ENCODE measurements at places on chromosomes 11 and 22.

GRCh38 chr11:85759915-85760314 is 51.0 kb downstream of the SYTL2 start:
- no peak for DNase-seq

- DNase-seq = peak; percentile 61
Observed at GRCh38 chr11:61023086-61023965, 51.8 kb downstream of the CD6 start.

GRCh38 chr11:33272338-33273107 is 15.3 kb downstream of the HIPK3 start:
- DNase-seq = no peak

- DNase-seq = no peak
Observed at GRCh38 chr11:128610721-128611617, 23.6 kb upstream of the ETS1 start.

- DNase-seq = no peak
Observed at GRCh38 chr11:62547691-62548281, 1.2 kb upstream of the AHNAK start.

DNA sequence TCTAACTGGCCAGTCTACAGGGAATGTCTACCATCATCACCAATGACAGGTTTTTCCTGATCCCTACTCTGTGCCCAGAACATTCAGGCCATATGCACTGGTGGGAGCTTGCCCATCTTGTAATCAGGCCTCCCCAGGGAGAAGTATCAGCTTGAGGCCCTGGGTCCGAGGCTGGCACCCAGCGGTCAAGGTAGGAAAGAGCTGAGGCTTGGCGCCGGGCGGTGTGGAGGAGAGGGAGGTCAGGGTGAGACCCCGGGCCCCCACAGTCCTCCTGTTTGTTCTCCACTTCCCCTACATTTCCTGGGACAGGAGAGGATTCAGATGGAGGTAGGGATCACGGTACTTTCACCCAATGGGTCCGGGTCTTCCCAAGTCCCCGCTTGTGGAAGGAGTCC is 15.5 kb downstream of the TSKU start:
- DNase-seq = no peak

- DNase-seq = no peak
Observed at GRCh38 chr11:62139526-62140303, 15.9 kb downstream of the INCENP start.

- no peak for DNase-seq
Observed at GRCh38 chr11:117188620-117189081, 10.1 kb downstream of the SIDT2 start.

DNA sequence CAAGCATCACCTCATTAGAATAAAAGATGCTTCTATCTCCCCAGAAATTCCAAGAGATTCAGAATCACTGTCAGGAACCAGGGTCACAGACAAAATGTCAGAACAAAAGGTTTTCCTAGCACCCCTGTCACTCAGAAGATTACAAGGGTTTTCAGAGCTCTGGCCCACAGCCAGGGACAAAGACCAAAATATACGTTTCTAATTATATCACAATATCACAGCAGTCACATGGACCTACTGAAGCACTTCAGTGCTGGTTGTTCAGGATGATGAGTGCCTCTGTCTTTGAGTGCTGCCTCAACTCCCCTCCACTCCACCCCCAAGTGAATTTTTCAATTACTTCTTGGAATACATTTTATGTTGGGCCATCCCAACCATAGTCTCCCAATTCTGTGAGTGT is 21.9 kb upstream of the RTL6 start:
- DNase-seq = peak; percentile 81

DNA sequence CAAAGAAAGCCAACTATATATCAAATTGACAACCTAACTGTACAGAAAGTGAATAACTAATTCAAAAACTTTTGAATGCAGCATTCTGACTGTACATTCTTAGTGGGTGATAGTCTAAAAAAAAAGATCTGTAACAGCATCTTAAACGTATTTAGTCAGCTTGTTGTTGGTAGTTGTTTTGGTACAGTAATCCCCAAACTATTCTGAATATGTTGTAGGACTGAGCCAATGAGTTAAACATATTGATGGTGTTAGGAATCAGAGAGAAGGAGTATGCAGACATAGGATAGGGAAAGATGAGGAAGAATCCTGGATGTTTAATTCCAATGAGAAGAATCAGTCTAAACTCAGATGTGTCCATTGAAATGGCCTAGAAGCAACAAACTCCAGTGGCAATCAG is 41.9 kb upstream of the KIRREL3 start:
- no peak for DNase-seq

DNA sequence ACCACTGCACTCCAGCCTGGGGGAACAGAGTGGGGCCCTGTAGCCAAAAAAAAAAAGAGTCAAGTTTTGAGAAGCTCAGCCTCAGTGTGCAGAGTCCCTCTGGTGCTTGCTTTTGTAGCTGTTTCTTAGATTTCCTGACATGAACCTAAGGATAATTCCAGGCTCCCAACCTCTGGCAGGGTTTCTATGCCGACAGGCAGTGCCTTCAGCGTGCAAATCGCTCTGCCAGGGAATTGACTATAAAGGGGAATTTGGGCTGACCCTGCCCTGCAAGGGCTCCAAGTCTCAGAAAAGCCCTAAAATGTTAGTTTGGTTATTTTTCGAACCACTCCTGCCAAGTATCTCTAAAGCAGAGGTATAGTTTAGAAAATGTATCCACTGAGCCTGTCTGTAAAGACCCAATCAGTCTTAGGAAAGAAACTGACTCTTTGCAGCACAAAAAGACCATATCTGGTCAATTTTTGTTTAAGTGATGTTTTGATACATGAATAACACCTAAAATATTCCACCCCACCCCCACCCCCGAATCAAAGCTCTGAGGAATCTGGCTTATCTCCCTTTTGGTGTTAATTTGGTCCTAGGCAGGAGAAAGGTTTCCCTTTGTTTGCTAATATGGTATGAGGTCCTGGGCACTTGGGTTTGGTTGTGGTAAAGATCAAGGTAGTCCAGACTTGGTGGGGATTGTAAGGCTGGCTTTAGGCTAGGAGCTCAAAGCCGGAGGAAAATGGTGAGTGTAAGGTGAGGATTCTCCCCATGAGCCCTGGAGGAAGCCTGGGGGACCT is 49.7 kb downstream of the ANO1 start:
- no peak for DNase-seq

GRCh38 chr22:37242395-37242918 is 1.6 kb downstream of the RAC2 start:
- no peak for DNase-seq

DNA sequence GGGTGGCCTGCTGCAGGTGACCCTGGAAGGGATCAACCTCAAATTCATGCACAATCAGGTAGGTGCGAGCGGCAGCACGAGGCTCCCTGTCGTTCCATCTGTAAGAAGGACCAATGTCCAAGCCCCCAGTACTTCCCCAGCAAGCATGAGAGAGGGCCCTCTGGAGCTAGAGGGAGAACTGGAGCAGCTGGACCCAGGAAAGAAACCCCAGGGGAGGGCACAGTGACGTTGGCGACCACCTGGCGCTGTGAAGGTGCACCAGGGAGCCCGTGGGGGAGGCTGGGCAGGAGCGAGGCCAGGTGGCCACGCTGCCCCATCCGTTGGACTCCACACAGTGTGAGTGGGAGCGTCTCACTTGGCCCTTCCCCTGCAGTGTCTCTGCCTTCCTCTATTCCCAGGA is 28.0 kb downstream of the MYBPC3 start:
- no peak for DNase-seq

DNA sequence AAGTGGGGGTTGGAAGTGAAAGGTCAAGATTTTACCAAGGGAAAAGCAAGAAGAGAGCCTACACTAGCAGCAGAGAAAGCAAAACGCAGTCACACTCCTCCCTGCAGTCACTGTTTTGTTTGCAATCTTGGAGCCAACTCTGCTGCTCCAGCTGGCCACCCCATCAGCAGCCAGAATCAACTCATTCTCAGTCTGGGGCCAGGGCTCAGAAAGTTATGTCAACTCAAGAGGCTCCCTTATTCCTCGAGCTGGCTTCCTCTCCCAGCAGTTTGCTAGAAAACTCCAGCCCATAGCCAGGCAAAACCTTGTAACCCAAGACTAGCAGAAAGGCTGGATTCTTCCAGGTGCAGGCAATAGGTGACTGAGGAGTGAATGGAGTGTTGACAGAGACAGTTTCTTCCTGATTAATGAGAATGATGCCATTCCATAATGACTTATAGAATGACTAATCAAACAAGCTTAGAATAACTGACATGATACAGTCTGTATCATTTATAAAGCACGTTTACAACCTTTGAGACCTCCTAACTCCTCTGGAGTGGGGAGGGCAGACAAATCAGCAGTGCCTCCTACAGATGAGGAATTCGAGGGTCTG is 53.4 kb downstream of the P4HA3 start:
- DNase-seq = peak; percentile 32

GRCh38 chr22:38144025-38144405 is 33.5 kb upstream of the BAIAP2L2 start:
- peak; percentile 4 for DNase-seq

GRCh38 chr22:17910561-17911311 is 113.6 kb downstream of the MICAL3 start:
- no peak for DNase-seq

DNA sequence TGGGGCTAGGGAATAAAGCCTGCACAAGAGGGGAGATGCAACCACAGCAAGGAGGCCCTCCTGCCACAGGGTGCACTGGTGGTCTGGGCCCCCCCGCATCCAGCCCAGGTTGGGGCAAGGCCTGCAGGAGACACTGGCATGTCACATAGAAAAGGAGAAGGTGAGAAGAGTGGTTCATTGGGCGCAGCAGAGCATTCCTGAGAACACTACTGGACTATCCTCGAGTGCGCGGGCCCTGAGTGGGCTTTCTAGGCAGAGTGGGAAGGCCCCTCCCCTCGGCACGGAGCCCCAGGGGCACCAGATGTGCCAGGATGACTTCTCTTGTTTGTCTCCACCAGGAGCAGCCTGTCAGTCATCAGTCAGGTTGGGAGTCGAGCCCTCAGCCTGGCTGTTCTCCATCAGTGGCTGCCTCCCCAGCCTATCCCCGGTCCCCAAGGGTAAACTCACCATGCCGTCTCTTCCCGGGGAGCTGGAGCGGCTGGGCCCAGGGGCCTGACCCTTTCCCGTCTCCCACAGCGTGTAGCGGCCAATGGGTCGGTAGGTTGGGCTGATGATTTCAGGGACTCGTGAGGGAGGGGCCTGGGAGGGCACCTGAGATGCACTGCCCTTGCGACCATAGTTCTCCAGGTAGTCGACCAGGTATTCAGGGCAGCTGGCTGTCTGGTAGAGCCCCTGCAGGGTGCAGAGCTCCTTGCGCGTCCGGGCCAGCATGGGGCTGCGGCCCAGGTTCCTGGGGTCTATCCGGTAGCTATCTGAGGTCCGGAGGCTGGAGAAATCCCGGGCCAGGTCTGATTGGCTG is 9.0 kb downstream of the USP2 start:
- DNase-seq = no peak

GRCh38 chr11:87063982-87064381 is 26.2 kb downstream of the TMEM135 start:
- DNase-seq = no peak

GRCh38 chr11:7826324-7826723 is 29.6 kb upstream of the OR5P2 start:
- DNase-seq = no peak

GRCh38 chr11:44928144-44928543 is 22.5 kb downstream of the TP53I11 start:
- DNase-seq = no peak

DNA sequence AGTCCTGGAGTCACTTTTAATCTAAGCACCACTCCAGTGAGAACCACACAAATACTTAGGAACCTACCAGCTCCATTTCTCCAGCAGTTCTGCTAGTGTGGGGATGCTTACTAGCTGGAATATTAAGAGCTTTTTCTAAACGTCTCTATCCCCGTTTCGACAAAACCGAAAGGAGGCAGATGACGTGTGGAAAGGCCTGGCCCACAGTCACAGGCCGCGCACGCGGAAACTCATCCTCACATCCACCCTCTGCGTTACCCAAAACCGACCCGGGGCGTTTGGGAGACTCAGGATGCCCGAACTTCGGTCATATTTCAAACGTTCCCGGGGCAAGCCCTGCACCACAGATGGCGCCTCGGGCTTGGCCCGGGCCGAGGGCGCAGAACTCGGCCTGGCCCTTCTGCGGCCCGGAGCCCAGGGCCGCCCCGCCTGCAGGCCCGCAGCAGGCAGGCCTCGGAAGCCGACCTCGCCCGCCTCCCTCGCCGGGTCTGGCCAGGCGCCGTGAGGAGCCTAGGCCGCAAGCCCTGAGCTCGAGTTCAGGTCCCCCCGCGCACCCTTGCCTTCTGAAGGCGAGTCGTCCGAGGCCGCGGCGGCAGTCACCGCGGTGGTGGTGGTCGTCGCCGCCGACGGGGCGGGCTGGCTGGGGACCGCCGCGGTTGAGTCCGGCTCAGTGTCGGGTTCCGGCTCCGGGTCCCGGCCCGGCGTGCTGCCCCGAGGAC is 473 bp downstream of the FNBP4 start:
- DNase-seq = peak; percentile 71

DNA sequence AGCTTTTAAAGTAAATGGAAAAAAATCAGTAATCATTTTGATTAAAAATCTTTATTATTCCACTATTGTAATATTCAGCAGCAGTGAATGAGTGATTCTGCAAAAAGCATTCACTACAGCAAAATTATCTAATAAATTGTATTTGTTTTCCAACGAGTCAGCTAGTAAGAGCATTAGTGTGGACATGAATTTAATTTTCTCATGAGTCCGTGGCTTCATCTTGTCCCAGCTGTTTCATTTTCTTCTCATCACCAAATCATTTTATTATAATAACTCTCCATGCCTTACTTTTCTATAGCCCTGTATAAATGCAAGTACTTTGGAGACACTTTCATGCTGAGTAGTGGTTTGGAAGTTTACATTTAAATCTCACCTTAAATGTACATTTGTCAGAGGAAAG is 66.2 kb downstream of the FANCF start:
- DNase-seq = no peak

GRCh38 chr22:19546680-19547079 is 22.5 kb upstream of the CLDN5 start:
- no peak for DNase-seq

GRCh38 chr11:123473941-123474677 is 44.0 kb downstream of the GRAMD1B start:
- no peak for DNase-seq

DNA sequence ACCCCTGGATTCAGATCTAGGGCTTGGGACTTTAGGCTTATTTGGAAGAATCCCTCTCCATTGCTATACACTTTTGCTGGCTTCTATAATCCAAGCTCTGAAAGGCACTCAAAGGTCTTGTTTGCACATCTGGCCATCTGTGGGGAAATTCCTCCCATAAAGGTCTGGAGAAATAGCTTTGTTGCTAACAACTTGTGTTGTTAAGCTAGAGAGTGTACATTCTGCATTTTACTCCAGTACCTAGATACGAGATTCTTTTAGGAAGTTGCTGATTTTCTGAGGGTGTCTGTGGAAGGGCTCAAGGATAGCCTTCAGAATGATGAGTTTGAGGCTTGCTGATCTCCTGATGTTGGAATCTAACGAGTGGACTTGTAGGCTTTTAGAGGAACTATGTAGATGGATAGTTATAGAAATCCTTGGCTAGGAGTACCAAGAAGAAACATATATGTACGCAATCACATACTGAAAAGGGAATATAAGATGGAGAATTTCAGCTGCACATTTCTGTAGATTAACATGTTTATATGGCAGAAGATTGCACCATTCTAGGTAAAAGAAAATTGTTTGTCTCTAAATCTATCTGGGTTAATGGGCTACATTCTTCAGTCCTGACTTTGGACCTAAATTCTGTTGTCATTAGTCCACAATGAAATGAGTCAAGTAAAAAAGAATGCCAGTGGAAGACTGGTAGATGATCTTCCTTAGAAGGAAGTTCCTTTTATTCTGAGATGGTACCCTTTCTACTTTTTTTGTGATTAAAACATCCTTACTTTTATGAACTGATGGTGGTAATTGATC is 51.0 kb downstream of the UBASH3B start:
- no peak for DNase-seq

GRCh38 chr22:37676736-37677492 is 1.5 kb downstream of the LGALS1 start:
- peak; percentile 46 for DNase-seq

Measured in NCI-H1417 (cell line).